Activated naive CD4-positive, alpha-beta T cell treated with anti-CD3 and anti-CD28 coated beads, Interleukin-2, amount 50 U/mL, for 72 hours (primary cell): ENCODE measurements at places on chromosomes 7 and 10.

DNA sequence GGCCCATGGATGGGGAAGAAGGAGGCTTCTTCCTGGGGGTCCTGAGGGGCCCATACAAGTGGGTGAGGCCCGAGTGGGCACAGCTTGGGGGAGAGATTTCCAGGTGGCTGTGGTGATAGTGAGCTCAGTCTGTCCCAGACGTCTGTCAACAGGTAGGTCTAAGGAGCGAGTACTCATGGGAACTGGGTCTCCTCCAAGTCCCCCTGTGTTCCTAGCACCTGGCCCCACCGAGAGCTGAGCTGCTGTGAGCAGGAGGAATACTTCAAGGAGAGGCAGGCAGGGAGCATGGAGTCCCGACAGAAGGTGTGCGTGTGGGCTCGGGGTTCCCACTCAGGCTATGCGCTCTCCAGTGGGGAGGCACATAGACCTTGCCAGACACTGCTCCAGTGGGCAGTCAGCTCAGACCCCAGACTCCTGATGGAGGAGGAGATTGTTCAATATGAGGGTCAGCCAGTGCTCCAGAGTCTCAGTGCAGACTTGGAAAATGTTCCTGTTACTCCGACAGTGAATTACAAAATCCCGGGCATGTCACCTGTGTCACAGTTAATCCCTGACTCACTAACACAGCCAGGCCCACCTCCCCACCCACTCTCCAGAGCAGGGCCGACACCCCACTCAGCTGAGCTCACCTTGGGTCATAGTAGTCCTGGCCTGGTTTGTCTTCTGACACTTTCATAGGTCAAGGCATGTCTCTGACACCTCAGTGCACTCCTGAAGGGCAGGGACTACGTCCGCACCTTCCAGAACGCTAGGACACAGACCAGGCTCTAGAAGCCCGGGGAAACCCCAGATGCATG, 28.2 kb upstream of the C10orf53 start:
- peak; percentile 38 for DNase-seq

DNA sequence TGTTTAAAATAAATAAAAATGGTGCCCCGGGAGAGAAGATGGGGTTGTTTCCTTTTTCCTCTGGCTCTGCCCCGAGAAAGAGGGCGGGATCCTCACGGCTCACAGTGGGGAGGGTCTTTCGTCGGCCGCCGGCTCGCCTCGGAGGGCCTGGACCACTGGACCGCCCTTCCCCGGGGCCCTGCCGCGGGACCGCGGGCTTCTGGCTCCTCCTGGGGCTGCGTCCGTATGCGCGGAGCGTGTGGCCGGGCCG, 3.5 kb upstream of the IGF2BP3 start:
- no peak for DNase-seq

DNA sequence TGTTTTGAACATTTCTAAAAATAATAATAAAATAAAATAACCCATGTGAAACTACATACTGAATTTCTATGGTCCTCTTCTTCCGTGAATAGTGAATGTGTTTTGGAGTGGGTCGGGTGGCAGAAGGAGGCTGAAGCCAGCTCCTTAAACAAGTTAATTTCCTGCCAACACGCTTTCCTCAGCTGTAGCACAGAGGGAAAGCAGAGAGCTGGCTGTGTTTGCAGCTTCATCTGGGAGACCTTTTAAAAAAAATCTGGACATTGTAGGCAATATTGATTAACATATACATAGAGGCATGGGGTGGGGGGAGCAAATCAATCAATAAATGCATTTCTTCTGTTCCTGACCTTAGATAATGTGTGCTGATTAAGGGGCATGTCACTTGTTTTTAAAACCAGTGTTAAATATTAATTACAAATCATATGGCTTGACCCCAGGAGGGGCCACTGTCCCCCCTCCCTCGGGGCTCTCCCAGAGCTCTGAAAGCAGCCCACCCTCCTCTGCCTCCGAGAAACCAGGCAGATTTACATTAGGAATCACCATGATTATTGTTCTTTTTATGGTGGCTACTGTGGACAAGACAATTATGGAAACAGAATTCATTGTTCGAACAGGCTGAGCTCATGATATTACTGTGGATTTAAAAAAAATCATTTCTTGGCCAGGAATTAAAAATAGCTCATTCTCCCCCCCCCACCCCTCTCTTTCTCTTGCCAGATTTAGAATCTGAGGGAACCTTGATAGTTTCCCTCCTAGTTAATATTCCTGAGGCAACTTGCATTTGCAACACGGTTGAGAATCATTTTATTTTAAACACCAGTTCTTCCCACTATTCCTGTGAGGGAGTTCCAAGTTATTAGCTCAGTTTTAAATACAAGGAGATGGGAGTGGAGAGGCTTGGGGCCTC, 100.5 kb upstream of the CARD11 start:
- no peak for DNase-seq

- no peak for DNase-seq
Measured at GRCh38 chr10:124671486-124672075, 72.6 kb downstream of the FAM53B start.

- DNase-seq, result no peak
Measured at GRCh38 chr7:39199951-39200350, 222.2 kb downstream of the POU6F2 start.

GRCh38 chr10:70528741-70529362, 50.3 kb downstream of the PALD1 start:
- no peak for DNase-seq

- DNase-seq, result no peak
Measured at GRCh38 chr7:120064565-120064964, 208.4 kb upstream of the KCND2 start.

DNA sequence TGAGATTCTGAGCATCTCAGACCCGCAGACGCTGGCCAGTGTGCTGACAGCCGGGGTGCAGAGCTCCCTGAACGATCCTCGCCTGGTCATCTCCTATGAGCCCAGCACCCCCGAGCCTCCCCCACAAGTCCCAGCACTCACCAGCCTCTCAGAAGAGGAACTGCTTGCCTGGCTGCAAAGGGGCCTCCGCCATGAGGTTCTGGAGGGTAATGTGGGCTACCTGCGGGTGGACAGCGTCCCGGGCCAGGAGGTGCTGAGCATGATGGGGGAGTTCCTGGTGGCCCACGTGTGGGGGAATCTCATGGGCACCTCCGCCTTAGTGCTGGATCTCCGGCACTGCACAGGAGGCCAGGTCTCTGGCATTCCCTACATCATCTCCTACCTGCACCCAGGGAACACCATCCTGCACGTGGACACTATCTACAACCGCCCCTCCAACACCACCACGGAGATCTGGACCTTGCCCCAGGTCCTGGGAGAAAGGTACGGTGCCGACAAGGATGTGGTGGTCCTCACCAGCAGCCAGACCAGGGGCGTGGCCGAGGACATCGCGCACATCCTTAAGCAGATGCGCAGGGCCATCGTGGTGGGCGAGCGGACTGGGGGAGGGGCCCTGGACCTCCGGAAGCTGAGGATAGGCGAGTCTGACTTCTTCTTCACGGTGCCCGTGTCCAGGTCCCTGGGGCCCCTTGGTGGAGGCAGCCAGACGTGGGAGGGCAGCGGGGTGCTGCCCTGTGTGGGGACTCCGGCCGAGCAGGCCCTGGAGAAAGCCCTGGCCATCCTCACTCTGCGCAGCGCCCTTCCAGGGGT, 703 bp downstream of the RBP3 start:
- no peak for DNase-seq

GRCh38 chr7:133887459-133887858, 239.7 kb upstream of the LRGUK start:
- DNase-seq, result no peak

DNA sequence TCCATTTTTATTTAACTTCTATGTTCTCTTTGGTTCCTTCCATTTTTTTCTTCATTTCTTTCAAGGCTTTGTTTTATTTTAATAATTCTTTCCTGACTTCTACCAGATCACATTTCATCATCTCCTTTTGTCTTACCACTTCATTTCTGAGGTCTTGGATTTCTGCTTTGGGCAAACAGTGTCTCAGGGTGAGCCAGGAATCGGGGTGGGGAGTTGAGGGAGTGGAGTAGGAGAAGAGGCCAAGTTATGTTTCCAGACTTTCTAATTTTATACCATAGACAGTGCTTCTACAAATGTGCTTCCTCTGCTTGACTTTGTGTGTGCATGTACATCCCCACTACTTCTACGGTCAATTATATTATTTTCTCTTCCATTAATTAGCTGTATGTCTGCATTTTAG, 112.1 kb downstream of the PRKG1 start:
- no peak for DNase-seq

- no peak for DNase-seq
Measured at GRCh38 chr7:157584420-157584819, 247.6 kb downstream of the DNAJB6 start.

DNA sequence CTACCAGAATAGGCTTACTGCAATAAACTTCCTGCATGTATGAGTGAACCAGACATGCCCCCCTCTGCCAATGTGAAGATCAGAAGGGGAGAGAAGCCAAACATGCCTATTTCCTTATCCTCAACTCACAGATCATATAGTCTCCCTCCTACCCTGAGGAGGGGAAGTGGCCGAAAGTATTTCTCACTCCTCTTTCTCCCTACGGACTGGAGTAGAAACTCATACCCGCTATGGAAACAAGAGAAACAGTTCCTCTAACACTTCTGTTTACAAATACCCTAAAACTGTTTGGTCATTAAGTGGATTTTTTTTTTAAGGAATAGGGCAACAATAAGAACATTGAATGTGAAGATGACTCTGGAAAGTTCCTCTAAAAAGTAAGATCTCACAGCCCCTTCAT, 31.4 kb downstream of the CCNJ start:
- DNase-seq, result no peak

DNA sequence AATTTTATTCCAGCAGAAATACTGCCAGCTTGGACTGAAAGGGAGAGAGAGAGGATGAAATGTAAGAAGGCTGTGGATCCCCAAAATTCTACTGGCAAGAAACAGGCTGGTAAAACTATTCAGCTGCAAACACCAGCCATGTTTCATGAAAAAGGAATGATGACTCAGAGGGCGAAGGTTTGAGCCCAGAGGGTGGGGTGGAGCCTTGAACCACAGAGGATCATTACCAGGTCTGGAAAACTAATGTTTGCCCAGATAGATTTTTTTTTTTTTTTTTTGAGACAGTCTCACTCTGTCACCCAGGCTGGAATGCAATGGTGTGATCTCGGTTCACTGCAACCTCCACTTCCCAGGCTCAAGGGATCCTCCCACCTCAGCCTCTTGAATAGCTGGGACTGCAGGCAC, 41.7 kb upstream of the NRF1 start:
- no peak for DNase-seq

DNA sequence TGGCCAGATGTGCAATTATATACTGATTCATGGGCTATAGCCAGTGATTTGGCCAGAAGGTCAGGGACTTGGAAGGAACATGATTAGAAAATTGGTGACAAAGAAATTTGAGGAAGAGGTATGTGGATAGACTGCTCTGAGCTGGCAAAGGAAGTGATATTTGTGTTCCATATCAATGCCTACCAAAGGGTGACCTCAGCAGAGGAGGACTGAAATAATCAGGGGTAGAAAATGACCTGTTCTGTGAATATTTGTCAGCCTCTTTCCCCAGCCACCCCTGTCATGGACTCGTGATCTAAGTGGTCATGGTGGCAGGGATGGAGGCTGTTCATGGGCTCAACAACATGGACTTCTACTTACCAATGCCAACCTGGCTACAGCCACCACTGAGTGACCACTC, 47.0 kb downstream of the PTPRE start:
- no peak for DNase-seq

GRCh38 chr10:31458974-31459373, 140.0 kb downstream of the ZEB1 start:
- no peak for DNase-seq

DNA sequence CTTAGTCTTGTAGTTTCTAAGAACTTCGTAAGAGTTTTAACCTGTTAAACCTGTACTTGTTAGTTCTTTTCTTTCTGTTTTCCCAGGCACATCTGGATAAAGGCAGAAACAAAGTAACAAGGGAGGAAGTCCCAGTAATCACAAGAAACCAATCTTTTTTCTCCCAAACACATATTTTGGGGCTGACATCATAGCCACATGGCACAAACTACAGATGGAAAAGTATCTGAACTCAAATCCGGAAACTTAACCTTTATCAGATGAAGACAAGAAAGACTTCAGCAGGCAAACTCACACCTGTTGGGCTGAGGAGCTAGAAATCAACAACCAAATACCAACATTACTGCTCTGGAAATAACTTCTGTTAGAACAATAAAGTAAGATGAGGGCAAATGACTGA, 67.1 kb downstream of the CUBN start:
- no peak for DNase-seq

GRCh38 chr10:1142596-1142995, 86.4 kb downstream of the WDR37 start:
- DNase-seq, result no peak

GRCh38 chr10:67385566-67385965, 310.4 kb downstream of the CTNNA3 start:
- DNase-seq, result no peak

GRCh38 chr10:24723788-24724380, at the start of gene ARHGAP21:
Gene ARHGAP21 (minus strand): TSS chr10:24723887. CDS start chr10:24721899, 1,988 bp downstream.
- peak; percentile 47 for DNase-seq

DNA sequence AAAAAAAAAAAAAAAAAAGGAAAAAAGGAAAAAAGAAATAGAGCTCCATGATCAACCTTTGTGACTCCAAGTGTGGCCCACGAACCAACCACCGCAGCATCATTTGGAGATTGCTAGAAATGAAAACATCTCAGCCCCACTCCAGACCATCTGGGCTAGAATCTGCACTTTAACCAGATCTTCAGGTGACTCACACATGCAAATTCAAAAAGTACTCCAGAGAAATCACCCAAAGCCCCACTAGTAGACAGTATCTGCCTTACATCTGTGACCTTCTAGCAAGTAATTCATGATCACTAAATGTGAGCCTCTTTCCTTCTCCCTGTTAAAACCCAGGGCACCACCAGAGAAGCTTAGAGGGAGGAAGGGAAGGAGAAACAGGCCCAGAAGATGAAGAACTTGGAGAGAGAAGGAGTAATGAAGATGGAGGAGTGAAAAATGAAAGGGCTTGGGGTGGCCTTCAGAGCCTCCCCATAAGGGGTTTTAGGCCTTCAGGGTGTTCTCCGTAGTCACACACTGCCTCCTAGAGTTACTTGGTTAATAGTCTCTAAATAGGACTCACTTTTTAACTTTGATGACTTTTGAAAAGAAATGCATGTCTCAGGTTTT, 94.0 kb downstream of the SLC37A3 start:
- DNase-seq, result peak; percentile 22

DNA sequence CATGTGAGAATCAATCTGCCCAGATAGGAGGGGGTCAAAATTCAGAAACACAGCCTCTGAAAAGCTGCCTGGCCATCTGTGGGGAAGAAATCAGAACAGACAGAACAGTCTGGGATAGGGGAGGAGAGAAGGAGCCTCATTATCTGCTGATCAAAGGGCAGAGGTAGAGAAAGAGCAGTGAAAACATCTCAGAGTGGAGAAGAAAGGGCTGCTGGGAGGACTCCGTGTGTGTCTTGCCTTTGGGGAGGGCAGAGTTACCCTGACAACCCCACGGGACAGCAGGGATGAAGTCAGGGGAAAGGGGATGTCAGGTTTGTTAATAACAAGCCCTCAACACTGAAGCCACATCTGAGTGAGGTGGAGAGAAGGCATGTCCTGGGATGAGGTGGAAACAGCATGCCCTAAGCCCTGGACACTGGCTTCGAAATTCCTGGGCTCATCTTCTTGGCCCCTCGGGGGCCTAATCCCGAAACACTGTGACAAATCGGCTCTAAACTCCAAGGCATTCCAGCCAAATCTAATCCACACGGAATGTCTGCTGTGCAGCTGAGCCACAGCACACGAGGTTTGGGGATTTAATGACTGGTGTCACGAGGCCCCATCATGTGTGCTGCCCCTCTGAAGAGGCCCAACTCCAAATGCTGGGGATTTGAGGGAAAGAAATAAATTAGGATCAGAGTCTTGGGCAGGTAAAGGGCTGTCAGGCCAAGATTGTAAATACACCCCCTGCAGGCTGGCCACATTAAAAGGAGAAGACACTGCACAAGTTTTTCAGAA, 82.8 kb upstream of the FGFR2 start:
- no peak for DNase-seq
